CD4-positive, alpha-beta T cell treated with Interleukin-6 for 4 hours (primary cell): ENCODE measurements at places on chromosomes 4 and X.
A peak's percentile ranks its signal among the peaks of the same experiment; 100 is the strongest.

DNA sequence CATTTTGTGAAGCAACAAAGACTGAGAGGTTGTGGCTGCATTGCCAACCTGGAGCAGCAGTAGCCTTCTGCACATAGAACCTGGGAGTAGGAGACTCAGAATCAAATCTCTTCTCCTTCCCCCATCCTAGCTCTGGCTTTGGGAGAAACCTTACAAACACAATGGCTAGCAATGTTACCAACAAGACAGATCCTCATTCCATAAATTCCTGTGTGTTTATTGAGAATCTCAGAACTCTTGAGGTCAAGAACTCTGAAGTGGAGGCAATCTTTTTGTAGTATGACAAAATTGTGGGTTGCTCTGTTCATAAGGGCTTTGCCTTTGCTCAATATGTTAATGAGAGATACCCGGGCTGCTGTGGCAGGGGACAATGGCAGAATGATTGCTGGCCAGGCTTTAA lies 406.7 kb upstream of the SPANXN1 start:
- DNase-seq: no peak

DNA sequence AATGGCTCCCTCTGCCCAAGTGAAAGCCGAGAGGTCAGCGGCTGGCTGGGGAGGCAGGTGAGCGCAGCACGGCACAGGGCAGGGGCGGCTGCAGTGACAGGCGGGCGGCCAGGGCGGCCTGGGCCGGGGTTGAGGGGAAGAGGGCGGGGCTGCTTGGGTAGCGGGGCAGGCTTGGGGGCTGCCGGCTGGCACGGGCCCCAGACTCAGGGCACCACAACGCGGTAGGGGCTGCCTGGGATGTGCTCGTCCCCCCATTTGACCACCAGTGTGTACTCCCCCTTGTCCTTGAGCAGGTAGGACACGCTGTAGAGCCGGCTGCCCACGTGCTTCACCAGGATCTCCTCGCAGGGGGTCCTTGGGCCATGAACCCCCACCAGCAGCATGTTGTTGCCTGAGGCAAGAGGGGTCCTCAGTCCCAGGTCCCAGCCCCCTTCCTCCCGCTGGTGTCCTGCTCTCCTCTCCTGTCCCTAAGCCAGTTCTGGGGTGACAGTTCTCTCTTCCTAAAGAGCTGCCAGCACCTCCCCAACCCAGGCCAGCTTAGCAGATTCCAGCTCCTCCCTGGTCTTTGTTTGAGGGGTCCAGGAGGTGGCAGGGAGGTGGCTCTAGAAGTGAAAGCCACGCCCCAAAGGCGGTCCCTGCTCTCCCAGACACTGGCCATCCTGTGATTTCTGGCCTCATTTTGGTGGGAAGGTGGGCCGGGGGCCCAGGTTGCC lies 25.6 kb downstream of the FLNA start:
- DNase-seq: no peak

- DNase-seq: no peak
These were observed 74.2 kb downstream of the FREM3 start for GRCh38 chr4:143626134-143626911.

GRCh38 chrX:155744534-155744933 lies 131.8 kb upstream of the TMLHE start:
- DNase-seq: no peak

GRCh38 chrX:11944501-11944900 lies 186.5 kb downstream of the MSL3 start:
- DNase-seq: no peak

- DNase-seq: peak; percentile 83
These were observed 50.8 kb upstream of the TRIM2 start for GRCh38 chr4:153153339-153153871.

GRCh38 chrX:112056886-112057285 lies 25.7 kb downstream of the TRPC5 start:
- DNase-seq: no peak

DNA sequence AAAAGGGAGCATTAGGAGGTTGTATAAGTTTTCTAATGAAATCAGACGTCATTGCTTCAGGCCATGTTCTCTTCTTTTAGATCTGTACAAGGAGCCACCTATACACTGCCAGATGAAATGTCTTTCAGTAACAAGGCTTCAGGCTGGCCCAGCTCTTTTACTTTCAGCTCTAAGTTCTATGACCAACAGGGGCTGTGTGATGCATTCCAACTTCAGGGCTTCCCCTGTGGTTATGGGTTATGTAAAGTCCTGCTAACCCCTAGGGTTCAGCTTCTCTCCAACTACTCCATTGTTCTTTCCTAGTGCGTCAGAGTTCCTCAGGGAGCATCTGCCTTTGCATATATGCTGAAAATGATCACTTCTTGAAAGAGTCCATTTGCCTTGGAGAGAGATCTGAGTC lies 79.4 kb upstream of the TTC29 start:
- DNase-seq: no peak

DNA sequence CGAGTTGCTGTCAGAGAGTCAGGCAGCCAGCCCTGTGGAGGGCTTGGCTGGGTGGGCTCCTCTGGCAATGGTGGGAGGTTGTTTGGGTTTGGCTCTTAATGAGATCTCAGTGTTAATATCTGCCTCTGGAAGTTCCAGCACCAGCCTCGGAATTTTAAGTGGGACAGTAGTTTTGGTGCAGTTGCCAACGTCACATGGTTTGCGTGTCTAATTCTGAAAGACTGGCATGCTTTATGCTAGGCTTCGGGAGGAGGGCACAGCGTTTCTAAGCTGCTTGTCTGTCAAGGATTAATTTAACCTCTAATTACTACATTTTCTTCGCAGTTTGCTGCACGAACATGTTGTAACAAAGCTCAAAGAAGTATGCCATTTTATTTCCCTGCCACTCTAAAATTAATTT lies 9.2 kb downstream of the MAMLD1 start:
- no peak for DNase-seq

GRCh38 chr4:154626793-154627484 lies 14.5 kb upstream of the FGG start:
- peak; percentile 57 for DNase-seq

DNA sequence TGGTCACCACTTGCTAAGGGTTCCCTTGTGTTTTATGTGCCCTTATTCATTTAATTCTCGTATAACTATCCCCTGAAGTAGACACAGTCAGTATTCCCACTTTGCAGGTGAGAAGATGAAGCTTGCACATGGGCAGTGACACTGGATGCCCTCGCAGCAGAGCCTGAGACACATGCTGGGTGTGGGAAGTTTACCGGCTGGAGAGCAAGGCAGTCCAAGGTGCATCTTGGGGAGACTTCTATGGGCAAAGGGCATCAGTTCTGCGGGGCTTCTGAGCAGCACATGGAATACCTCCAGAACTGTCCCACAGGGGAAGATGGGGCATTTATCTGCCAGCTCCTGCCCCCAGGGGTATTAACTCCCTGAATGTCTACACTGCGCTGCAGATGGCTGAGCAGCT lies 92.2 kb downstream of the SLC2A9 start:
- no peak for DNase-seq

GRCh38 chr4:3811621-3812020 lies 45.4 kb downstream of the ADRA2C start:
- DNase-seq: no peak

DNA sequence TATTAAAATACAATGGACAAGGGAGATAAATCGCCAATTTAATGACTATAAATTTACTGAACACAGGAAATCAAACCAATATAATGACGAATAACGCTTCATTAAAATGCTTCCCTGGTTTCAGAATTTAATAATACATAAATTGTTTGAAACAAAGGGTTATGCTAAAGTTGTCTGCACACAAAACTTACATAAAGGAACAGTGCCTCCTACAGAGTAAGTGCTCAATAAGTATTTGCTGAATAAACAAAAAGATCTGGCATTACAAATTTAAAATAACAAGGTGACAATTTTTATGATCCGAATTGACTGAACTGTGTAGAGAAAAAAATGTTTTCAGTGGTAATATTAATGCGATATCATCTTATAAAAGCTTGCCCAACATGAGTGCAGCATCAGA lies 69.6 kb downstream of the NOCT start:
- no peak for DNase-seq

GRCh38 chr4:24453951-24454350 lies 130.4 kb downstream of the DHX15 start:
- no peak for DNase-seq
